ENCODE measurements at places on chromosomes 5 and 9.
A peak's percentile ranks its signal among the peaks of the same experiment; 100 is the strongest.

DNA sequence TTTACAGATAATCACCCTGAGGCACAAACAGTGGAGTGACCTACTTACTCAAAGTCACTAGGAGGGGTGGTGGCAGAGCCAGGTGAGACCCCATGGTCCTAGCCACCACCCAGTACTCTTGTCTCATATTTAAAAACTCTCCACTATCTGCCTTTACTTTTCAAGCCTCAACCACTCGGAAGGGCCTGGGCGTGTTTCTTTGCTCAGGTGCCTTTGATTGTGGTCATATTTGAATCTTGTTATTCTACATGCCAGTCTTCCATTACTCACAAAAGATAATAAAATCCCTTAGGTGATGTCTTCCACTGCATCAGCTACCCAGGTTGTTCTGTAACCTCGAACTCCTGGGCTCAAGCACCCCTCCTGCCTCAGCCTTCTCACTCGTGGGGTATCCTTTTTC, 20.7 kb upstream of the TRIM36 start:
- no peak for DNase-seq

- DNase-seq: no peak
These were observed 75.0 kb upstream of the DAB2IP start for GRCh38 chr9:121576281-121577075.

DNA sequence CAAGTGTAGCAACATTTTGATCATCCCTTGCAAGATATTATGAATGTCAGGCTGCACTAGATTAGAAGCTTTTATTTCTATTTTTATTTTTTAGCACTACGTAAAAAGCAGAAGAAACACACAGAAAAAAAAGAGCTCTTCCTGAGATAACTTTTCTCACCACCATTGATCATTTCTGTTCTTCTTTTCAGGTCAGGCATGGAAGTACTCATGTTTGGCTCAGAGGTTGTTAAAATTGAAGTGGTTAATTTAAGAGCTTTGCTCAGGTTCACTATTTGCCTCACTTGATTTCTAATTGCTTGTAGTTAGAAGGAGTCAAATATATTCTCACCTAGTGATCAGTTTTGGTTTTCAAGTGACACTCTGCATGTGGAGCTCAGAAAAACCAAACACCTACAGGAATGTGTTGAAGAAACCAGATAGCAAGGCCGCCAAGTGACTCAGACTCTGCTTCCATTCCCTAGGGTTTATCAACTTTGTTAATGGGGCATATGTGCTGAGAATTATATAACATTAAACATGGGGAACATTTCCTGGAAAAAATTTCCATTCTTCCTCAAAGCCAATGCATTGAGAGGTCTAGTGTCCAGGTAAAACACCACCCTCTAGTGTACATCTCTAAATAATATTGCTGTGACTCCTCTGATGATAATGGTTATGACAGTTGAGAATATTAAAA, 679.8 kb downstream of the CETN3 start:
- no peak for DNase-seq

GRCh38 chr5:40307920-40308319, 371.8 kb upstream of the PTGER4 start:
- no peak for DNase-seq

- DNase-seq: no peak
These were observed 153.2 kb upstream of the FGF10 start for GRCh38 chr5:44542470-44542869.

DNA sequence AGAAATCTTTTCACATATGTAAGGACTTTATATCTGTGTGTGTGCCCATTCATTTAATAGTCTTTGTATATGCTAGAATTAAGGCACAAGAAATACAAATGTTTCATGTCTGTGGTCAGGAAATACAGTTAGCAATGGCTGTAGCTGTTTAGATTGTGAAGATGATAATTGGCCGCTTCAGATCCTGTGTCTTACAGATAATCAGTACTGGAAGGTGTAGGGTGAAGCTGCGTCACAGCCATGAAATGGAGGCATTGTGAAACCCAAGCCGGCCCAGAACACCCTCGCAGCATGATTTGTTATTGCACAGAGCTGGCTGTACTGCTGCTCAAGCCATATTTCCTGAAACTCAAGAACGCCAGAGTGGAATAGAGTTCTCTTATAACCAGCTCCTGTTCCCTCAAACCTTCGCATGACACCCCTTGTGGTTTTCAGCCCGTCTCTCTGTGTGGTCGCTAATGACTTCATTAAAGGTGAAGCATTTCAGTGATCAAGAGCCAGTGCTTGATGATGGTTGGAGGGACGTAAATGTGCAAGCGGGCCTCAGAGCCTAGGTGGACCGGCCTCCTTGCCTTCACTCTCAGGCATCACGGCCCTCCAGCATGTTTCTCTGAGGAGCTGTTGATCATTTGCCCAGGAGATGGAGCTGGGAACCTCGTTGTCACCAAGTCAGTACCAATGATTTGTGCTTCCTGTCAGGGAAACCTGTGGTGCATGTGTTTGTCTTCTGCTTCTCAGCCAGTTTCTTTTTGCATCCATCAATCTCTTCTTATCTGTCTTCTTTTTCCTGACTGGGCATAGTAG, 80.1 kb downstream of the F2RL2 start:
- peak; percentile 82 for DNase-seq

DNA sequence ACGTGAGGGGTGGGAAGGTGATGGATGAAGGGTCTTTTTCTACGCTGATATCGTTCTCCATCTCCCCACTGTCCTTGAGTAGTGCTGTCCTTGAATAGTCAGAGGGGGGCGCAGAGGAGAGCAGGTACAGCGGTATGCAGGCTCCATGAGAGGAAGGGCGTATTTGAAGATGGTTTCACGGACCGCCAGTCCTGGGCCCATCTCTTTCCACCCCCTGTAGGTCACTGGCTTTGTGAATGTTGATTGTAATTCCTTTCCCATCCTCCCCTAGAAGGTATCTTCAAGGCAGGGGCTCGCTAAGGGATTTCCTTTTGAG, 40.8 kb upstream of the DAB2IP start:
- no peak for DNase-seq

DNA sequence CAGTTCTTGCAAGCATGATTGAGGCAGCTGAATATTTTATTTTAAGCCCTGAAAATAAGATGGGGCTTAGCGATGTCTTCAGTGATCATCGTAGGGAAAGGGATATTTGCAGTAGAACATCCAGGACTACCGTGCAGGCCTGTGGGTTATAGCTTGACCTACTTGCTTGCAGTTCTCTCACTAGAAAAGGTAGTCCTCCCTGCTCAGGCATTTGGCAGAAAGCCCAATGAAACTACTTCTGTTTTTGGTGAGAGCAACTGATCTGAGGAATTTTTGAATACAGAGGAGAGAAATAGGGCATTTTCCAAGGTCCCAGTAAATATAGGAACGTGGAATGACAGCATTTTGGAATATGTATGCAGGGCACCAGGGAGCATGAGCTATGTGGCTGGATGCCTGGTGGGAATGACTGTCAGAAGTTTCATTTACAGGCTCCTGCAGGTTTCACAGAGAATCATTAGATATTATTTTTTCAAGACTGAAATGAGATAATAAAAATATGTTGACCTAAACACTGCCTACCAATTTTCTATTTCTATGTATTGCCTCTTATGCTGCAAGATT, 417.9 kb upstream of the ACTBL2 start:
- DNase-seq: no peak

- no peak for DNase-seq
These were observed 711.0 kb downstream of the TLE4 start for GRCh38 chr9:80282766-80283165.

GRCh38 chr5:76852772-76853171, 3.0 kb downstream of the S100Z start:
- no peak for DNase-seq

- no peak for DNase-seq
These were observed 601.8 kb downstream of the CCDC171 start for GRCh38 chr9:16154521-16155078.

DNA sequence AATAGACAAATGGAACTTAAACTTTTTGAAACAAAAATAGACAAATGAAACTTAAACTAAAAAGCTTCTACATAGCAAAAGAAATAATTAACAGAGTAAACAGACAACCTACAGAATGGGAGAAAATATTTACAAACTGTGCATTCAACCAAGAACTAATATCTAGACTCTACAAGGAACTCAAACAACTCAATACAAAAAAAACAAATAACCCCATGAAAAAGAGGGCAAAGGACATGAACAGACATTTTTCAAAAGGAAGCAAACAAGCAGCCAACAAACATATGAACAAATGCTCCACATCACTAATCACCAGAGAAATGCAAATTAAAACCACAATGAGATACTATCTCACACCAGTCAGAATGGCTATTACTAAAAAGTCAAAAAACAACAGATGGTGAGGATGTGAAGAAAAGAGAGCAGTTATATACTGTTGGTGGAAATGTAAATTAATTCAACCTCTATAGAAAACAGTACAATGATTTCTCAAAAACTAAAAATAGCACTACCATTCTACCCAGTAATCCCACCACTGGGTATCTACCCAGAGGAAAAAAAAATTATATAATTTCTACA, 170.8 kb upstream of the RGMB start:
- no peak for DNase-seq

- DNase-seq: no peak
These were observed 291.1 kb downstream of the NR2F1-AS1 start for GRCh38 chr5:93289942-93290341.

- no peak for DNase-seq
These were observed 57.2 kb upstream of the TMED7 start for GRCh38 chr5:115683081-115683480.

DNA sequence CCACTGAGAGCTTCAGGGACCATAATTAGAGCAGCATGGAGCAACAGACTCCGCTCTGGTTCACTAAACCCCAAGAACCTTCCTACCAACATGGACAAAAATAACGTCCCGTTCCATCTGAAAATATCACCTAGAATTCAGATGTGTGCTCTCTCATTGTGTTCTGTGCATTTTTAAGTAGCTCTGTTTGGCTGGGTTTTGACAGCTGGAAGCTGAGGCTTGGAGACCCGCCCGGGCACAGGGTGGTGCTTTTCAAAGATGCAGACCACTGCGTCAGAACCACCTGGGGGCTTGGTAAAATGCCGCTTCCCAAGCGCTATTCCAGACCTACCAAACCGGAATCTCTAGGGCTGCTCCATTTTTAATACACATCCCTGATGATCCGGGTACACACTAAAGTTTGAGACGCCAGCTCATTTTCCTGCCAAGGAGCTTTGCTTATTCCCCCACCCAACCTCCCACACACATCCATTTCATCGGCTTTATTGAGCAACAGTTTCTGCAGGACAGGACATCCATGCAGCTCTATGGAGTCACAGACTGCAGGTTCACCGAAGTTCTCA, 104.8 kb downstream of the GABBR2 start:
- no peak for DNase-seq

- no peak for DNase-seq
These were observed 62.0 kb upstream of the ZNF354B start for GRCh38 chr5:178797546-178798440.

DNA sequence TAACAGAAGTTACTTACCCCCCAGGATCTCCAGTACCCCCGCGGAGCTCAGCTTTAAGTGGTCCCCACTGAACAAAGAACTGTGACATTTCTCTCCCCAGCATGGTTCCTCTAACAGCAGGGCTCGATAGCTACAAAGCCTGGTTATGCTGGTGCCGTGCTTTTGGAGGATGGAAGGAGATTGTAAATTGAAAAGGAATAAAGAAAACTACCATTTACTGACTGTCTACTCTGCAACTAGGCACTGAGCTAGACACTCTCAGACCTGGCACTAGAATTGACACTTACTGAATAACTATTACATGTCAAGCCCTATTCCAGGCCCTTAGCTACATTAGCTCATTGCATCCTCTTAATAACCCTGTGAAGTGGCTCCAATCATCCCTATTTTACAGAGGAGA, 145.3 kb downstream of the TTLL11 start:
- DNase-seq: no peak

- no peak for DNase-seq
These were observed 218.9 kb downstream of the NXNL2 start for GRCh38 chr9:88753691-88754367.

DNA sequence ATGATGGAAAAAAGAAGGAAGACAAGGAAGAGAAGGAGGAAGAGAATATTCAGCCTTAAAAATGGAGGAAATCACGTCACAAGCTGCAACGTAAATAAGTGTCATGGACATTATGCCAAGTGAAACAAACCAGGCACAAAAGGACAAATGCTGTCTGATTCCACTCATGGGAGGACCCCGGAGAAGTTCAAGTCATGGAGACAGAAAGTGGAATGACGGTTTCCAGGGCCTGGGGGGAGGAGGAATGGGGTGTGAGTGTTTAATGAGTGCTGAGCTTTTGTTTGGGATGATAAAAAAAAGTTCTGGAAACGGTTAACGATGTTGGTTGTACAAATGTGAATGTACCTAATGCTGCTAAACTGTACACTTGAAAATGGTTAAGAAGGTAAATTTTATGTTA, 439.5 kb downstream of the GADD45G start:
- no peak for DNase-seq

DNA sequence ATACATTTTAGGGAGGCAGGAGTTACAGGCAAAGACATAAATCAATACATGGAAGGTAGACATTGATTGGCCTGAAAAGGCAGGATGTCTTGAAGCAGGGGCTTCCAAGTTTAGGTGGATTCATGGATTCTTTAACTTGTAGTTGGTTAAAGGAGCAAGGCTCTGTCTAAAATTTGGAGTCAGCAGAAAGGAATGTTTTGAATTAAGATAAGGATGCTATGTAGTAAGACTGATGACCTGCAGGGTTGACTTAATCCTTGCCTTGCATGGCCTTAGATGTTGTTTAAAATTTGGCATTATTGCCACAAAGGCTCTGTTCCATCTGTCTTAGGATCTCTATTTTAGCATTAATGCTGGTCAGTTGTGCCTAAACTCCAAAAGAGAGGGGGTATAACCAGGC, 171.3 kb downstream of the C5orf15 start:
- no peak for DNase-seq

DNA sequence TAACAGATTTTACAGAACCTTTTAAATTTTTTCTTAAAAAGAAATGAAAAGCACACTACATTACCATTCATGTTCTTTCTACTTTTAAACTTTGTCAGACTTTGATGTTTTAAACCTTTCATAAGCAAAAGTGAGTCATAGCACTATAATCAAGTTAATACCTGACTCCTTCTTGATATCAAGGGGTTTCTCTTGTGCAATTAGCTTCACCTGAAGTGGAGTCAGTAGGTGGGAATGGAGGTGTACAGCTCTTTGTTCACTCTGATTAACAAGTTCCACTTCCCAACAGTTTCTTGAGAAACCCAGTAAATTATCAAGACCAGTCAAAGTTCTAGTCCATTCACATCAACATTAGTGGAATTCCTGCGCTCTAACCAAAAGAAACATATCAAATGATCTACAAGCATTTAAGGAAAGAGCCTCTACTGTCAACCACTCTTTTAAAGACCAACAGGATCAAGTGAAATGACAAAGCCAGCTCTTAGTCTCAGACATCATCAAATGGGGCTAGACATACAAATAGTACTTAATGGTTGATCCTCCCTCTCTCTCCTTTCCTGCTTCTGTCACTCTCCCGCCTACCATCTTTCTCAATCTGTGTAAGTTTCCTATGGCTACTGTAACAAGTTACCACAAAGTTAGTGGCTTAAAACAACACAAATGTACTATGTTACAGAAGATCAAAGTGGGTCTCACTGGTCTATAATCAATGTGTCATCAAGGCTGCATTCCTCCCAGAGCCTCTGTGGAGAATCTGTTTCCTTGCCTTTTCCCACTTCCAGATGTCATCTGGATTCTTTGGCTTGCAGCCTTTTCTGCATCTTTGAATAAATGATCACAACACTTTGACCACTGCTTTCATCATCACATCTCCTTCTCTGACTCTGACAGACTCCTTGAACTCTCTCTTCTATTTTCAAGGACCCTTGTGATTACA, 68.0 kb downstream of the HINT1 start:
- DNase-seq: no peak
